ENCODE measurements at places on chromosomes 4 and X.

DNA sequence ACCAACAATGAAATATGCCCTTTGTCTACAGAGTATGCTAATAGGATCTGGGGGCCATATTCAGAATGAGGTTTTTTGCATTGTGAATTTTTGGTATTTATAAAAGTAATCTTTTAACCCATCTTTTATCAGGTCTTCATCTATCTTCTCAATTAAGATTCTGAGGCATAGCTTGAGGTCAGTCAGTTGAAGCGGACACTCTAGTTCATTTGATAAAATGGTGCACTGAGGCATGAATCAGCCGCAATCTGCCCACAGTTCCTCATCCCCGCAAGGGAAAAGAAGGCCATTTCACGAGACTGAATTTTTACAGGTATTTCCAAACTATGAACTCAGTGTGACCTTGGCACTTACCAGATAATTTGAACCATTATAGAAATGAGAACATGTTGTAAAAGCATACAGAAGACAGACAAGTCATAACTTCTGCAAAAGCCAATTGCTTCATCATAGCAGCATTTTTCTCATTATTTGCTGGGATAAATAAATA, 19.3 kb upstream of the VCX2 start:
- no peak for DNase-seq

DNA sequence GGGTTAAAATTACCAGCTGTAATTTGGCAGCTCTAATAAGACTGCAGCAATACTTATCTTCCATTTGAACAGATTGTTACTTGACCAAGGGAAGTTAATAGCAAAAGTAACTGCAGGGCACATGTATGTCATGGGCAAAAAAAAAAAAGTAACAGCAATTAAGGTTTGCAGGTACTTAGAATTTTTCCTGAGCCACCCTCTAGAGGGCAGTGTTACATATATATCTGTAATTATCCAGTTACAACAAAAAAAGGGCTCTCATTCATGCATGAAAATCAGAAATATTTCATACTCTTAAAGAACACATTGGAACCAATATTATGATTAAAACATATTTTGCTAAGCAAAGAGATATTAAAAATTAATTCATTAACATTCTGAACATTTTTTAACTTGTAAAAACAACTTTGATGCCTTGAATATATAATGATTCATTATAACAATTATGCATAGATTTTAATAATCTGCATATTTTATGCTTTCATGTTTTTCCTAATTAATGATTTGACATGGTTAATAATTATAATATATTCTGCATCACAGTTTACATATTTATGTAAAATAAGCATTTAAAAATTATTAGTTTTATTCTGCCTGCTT, 25.1 kb downstream of the XIAP start:
- peak; percentile 21 for DNase-seq

DNA sequence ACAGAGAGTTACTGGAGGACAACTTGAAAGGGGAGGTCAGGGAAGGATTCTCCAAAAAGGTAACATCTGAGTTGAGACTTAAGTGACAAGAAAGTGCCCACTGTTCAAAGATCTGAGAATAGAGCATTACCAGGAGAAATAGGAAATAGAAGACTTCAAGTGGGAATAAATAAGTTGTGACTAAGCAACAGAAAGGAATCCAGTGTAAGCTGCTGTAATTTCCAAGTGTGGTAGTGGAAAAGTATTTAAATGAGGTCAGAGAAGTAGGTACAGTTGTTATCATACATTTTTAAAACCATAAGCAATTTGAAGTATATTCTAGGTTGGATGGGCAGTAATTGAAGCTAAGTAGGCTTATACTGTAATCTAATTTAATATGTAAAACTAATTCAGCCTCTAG, 211.9 kb downstream of the FBXO8 start:
- DNase-seq: no peak

DNA sequence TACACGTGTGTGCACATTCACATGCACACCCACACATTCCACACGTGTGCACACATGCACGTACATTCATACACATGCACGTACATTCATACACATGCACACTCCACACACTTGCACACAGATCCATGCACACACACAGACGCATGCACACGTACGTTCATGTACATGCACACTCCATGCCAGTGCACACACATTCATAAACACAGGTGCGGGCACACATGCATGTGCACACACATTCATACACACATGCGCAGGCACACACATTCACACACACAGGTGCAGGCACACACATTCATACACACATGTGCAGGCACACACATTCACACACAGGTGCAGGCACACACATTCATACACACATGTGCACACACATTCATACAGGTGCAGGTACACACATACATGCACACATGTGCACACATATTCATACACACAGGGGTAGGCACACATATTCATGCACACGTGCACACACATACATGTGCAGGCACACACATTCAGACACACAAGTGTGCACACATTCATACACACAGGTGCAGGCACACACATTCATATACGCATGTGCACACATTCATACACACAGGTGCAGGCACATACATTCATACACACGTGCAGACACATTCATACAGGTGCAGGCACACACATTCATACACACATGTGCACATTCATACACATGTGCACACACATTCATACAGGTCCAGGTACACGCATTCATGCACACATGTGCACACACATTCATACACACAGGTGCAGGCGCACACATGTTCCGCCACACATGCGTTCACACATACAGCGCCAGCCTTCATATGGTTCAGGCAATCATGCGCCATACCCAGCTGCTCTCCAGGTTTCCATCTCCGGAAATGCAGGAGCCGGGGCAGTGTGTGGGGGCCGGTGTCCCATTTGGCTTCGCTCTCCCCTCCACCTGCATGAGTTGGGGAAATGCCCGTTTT, 124.8 kb downstream of the HMX1 start:
- no peak for DNase-seq

DNA sequence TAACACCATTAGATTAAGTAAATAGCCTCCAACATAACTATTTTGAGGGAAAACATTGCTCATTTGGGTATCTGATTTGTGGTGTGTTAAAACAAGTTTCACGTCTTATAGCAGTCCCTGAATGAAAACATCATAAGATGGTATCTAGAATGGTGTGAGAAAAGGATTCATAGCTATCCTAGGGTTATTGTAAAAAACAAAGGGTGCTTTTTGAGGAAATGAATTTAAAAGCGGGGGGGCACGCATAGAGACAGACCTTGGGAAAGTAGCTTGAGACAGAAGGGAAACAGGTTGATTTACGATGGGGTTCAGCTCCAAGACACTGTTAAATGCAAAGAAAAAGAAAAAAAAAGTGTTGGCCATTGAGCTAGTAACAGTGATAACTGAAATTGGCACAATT, 768 bp upstream of the CXCL10 start:
- no peak for DNase-seq

DNA sequence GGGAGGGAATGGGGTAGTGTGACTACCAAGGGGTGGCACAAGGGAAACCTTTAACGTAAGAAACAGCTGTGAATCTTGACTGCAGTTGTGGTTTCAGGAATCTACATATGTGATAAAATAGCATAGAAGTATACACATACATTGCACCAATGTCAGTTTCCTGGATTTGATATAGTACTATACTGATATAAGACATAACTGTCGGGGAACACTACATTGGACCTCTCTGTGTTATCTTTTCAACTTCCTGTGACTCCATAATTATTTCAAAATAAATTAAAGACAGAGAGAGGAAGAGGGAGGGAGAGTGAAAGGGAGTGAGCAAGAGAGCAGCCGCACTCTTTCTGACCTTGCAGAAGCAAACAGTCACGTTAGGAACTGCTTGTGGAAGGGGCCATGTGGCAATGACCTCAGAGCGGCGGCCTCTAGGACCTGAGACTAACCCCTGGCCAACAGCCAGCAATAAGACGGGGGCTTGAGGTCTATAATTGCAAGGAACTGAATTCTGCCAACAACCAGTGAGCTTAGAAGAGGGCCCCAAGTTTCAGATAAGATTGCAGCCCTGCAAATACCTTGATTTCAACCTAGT, 47.4 kb downstream of the NALF2 start:
- no peak for DNase-seq

DNA sequence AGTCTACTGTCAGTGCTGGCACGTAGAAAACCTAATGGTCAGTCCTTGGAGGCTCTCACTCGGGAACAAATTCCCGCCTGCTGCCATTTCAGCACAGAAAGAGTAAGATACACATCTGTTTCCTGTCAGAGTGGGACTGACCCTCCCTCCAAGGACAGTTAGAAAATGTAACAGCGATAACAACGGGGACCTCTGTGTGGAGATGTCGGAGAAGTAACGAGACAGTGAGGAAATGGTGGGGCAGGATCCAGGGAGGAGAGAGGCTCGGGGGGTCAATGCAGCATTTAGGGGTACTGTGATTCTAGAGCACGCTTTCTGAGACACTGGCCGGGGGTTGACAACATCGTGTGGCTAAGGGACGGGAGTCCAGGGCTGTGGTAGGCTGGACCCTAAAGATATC, 36.0 kb upstream of the SORCS2 start:
- DNase-seq: no peak

DNA sequence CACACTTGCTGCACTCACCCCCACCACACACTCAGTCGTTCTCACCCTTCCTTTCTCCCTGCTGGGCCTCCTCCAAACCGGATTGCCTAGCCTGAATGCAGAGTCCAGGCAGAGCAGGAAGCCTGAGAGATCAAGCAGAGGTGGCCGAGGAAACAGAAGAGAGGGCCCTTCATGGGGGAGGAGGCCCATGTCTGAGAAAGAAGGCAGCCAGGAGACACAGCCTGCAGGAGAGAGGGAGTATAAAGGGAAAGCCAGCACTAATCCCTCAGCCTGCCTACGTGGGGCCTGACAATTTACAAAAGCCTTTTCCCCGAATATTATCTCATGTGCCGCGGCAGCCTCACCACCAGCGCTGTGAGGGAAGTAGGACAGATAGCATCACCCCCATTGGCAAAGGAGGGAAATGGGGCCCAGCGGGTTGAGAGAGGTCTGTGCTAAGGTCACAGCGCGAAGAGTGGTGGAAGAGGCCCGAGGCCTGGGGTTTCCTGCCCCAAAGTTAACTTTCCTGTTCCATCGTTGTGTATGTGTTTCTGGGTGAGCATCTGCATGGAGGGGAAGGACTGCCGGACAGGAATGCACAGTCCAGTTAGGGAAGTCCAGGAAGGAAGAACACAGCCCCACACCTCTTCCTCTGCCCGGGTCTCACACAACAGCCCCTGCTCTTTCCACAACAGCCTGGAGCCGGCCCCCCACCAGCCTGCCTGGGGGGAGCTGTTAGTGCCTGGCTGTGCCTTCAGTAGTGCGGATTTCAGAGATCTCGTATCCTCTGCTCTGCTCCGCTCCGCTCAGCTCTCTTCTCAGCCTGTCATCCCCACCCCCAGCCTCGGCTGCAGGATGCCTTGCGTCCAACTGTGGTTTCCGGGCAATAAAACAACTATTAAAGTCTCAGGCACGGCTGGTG, 50.9 kb upstream of the BCOR start:
- no peak for DNase-seq

DNA sequence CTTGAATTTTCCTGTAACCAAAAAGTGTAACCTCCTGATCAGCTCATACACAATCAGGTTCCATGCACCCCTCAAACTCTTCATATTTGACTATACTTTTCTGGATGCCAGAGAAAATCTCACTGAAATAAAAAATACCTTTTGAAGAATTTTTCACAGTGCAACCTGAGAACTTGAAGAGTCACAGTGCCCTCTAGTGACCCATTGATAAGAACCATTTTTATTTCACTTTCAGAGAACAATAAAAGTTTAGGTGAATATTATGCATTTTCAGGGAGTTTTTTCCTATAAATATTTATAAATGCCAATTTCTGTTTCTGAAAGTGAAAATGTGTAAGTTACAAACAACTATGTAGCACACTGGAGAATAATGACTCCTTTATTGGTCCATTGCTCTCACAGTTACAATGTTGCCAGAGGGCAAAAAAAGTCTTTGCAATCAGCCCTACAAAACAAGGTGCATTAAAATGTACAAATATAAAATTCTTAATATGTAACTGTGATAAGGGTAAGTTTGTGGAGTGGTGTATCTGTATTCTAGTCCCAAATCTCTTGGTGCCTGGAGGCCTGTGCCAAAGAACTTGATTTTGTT, 153.6 kb upstream of the INTU start:
- peak; percentile 1 for DNase-seq

DNA sequence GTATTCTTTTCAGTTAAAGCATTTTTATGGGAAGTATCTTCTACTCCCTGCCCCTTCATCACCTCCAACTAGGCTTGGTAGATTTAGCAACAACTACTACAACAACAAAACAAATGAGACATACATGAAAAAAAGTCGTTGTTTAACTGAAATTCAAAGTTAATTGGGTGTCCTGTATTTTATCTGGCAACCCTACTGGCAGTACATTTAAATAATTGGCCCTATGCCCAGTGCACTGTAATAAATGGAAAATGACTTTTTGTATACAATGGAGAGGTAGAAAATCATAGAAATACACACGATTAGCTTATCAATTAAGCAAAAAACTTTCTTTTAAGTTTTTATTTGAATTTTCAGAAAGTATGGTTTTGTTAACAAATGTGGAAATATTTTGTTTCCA, 21.4 kb upstream of the CLGN start:
- DNase-seq: peak; percentile 41

GRCh38 chr4:95984081-95984480, 144.2 kb downstream of the PDHA2 start:
- DNase-seq: no peak

- DNase-seq: peak; percentile 10
These were observed at the start of gene SLC16A2 for GRCh38 chrX:74421036-74421739. SLC16A2 (plus strand) TSS chrX:74421493; CDS start chrX:74421638, 145 bp downstream.

GRCh38 chr4:123443401-123444289, 47.0 kb downstream of the SPRY1 start:
- DNase-seq: no peak

DNA sequence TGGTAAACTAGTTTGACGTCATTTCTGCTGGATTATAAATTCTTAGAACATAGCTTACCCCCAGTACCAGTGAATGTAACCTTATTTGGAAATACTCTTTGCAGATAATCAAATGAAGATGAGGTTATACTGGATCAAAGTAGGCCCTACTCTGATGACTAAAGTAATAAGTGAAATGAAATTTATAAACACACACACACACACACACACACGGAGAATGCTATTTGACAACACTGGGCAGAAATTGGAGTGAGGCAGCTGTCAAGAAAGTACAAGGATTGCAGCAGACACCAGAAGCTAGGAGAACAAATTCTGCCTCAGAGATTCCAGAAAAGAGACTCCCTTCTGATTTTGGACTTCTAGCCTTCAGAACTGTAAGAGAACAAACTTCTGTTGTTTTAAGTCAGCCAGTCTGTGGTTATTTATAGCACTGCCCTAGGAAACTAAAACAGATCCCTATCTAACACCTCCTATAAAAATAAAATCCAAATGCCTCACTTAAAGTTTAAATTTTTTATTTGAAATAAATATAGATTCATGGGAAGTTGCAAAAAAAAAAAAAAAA, 448.6 kb downstream of the PCDH18 start:
- no peak for DNase-seq

GRCh38 chrX:23505531-23506303, 161.6 kb upstream of the PRDX4 start:
- DNase-seq: no peak

GRCh38 chrX:28966331-28966730, 379.1 kb downstream of the IL1RAPL1 start:
- no peak for DNase-seq

- DNase-seq: no peak
These were observed 3.7 kb downstream of the SRPX2 start for GRCh38 chrX:100647739-100648138.
